ENCODE measurements at places on chromosomes 16 and 17. TPM values are rescaled to one million over a fixed set of nuclear protein-coding genes. Genes with fewer than 3 reads are reported as not detected.

- no peak overlapping the region for H3K4me3 ChIP-seq
- H3K36me3 ChIP-seq: no peaks in the 10 kb centered on the region
- no peaks in the 10 kb centered on the region for H3K27me3 ChIP-seq
- H3K4me1 ChIP-seq: peaks cover 12% of the 10 kb centered on the region
Measured at GRCh38 chr17:68378268-68379176, 78.8 kb downstream of the WIPI1 start.

DNA sequence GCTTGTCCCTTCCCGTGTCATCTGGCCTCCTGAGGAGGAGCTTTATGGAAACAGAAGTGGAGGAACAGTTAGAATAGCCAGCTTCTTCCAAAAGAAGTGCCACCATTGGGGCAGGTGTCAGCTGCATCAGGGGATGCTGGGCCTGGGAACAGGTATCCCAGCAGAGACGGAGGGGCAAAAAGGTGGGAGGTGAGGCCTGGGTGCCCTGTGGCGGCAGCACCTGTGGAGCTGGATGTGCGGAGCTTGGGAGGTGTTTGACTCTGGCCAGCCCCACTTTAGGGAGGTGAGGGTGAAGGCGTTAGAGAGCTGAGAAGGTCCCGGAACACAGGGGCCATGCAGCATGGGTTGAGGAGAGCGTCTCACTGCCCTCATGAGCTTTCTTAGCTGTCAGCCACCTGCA, 5.2 kb downstream of the SMCR8 start:
- no peak overlapping the region for H3K4me3 ChIP-seq
- no peaks in the 10 kb centered on the region for H3K27me3 ChIP-seq
- H3K27ac ChIP-seq: no peak overlapping the region
- peaks cover 57% of the 10 kb centered on the region for H3K4me1 ChIP-seq

DNA sequence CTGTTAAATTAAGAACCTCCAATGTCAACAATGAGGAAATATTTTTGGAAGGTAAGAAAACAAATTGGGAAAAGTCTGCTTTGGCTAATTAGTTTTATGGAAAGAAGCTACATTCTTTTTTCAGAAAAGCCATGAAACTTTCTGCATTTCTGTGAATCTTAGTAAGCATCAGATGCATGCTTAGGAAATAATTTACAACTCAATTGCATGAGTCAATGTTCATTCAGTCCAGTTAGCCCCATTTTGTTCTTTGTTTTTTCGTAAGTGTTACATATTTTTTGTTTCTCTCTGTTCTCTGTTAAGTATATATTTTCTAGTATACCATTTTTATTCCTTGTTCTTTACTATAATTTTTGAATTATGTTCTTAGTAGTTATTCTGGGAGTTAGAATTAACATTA, 195.2 kb upstream of the KIF2B start:
- H3K4me3 ChIP-seq: no peak overlapping the region
- H3K27me3 ChIP-seq: no peaks in the 10 kb centered on the region
- H3K4me1 ChIP-seq: no peaks in the 10 kb centered on the region
- H3K36me3 ChIP-seq: no peaks in the 10 kb centered on the region
- DNase-seq: no peak
- H3K27ac ChIP-seq: no peak overlapping the region

DNA sequence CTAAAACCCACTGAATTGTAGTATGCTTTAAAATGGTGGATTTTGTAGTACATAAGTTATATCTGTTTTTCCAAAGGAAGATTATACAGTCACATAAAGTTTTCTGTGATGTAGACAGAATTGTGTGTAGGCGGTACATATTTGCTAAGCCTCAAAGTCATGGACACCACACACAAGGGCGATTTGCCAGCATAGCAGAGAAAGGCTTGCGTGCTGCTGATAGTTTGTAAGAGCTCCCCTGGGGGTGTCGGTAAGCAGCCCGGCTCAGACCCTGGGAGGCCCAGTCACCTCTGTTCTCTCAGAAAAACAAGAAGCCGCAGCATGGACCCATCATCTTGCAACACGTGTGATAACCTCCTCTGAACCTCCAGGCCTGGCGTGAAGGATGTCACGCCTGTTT, 38.3 kb upstream of the AKTIP start:
- DNase-seq: no peak
- no peak overlapping the region for H3K4me3 ChIP-seq
- peaks cover 34% of the 10 kb centered on the region for H3K4me1 ChIP-seq
- H3K27me3 ChIP-seq: no peaks in the 10 kb centered on the region
- H3K36me3 ChIP-seq: no peaks in the 10 kb centered on the region
- H3K27ac ChIP-seq: no peak overlapping the region

Gene CLEC19A
- total RNA-seq: not detected

DNA sequence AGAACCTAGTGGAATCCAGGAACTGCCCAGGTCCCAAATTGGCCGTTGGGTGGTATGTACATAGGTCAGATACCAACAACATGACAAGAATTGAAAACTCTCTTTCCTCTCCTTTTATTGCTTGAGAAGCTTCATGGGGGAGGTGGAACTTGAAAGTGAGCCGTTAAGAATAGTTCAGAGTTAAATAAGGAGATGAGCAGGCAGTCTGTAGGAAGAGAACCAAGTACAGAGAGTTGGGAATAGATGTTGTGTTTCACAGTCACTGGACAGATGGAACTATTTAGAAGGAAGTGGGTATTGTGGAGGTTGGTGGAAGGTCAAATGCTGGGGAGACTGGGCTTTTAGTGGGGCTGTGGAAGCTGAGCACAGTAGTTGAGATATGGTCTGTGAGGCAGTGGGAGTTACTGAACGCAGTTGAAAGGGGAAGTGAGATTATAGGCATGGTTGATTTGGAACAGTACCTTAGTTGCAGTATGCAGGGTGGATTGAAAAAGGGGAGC, 26.4 kb downstream of the ARHGAP44 start:
- H3K27ac ChIP-seq: no peak overlapping the region
- no peaks in the 10 kb centered on the region for H3K4me1 ChIP-seq
- no peak overlapping the region for H3K4me3 ChIP-seq
- no peaks in the 10 kb centered on the region for H3K27me3 ChIP-seq
- no peaks in the 10 kb centered on the region for H3K36me3 ChIP-seq

Gene OR2C1
- not detected for total RNA-seq

Gene TK1
- total RNA-seq: not detected

- H3K36me3 ChIP-seq: no peaks in the 10 kb centered on the region
- H3K4me1 ChIP-seq: no peaks in the 10 kb centered on the region
- H3K27ac ChIP-seq: no peak overlapping the region
- H3K27me3 ChIP-seq: no peaks in the 10 kb centered on the region
- no peak for DNase-seq
Measured at GRCh38 chr16:27650073-27650701, 100.2 kb downstream of the KATNIP start.

DNA sequence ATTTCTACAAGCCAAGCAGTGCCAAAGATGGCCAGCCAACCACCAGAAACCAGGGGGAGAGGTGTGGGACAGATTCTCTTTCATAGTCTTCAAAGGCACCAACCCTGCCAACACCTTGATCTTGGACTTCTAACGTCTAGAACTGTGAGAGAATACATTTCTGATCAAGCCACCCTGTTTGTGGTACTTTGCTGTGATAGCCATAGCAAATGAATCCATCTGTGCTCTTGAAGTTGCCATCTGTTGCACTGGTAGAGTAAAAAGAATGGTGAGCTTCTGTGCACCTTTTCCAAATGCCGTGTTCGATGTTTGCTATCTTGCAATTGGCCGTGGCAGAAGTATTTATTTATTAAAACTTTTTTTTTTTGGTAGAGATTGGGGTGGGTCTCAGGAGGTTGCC, 16.7 kb upstream of the ADGRG1 start:
- H3K27me3 ChIP-seq: no peaks in the 10 kb centered on the region
- H3K4me1 ChIP-seq: peaks cover 26% of the 10 kb centered on the region
- no peak overlapping the region for H3K27ac ChIP-seq
- DNase-seq: no peak
- no peaks in the 10 kb centered on the region for H3K36me3 ChIP-seq
- no peak overlapping the region for H3K4me3 ChIP-seq

DNA sequence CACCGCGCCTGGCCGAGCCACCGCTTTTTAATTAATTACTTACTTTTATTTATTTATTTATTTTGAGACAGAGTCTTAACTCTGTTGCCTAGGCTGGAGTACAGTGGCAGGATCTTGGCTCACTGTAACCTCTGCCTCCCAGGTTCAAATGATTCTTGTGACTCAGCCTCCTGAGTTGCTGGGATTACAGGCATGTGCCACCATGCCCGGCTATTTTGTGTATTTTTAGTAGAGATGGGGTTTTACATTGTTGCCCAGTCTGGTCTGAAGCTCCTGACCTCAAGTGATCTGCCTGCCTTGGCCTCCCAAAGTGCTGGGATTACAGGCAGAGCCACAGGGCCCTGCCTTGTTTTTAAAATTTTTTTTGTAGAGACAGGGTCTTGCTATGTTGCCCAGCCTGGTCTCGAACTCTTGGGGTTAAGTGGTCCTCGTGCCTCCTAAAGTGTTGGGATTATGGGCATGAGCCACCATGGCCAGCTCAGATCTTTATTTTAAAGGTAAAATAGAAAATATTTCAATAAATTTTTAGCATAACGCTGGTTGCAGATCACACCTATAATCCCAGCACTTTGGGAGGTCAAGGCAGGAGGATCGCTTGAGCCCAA, 18.3 kb upstream of the NUDT16L1 start:
- H3K4me1 ChIP-seq: peaks cover 23% of the 10 kb centered on the region
- H3K27ac ChIP-seq: no peak overlapping the region
- DNase-seq: no peak

DNA sequence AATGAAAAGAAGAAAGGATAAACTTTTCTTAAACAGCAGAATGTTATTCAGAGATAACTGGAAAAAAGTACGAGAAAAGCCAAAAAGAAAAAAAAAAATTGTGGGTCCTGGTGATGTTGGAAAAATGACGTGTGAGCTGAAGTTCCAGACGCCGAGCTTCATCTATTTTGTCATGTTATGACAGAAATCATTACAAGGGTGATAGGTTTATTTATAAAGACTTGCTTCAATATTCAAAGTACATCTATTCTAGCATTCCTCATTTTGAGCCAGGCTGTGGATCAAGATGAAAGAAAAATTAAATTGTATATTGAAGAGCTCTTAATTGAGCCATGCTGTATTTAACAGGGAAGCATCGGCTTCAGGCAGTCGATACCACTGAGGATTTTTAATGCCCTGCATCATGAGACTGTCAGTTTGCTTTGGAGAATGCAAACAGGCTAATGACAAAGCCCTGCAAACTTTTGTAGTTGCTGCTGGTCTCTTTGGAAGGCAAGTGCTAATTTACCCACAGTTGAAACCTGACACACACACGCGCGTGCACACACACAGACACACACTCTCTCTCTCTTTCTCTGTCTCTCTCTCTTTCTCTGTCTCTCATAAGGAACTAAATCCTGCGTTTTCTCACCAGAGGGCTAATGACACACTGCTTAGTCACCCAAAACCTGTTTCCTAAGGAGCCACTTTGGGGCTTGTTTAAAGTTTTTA, 110.7 kb downstream of the WWOX start:
- no peak for DNase-seq
- no peaks in the 10 kb centered on the region for H3K4me1 ChIP-seq
- no peaks in the 10 kb centered on the region for H3K27me3 ChIP-seq
- no peak overlapping the region for H3K4me3 ChIP-seq

DNA sequence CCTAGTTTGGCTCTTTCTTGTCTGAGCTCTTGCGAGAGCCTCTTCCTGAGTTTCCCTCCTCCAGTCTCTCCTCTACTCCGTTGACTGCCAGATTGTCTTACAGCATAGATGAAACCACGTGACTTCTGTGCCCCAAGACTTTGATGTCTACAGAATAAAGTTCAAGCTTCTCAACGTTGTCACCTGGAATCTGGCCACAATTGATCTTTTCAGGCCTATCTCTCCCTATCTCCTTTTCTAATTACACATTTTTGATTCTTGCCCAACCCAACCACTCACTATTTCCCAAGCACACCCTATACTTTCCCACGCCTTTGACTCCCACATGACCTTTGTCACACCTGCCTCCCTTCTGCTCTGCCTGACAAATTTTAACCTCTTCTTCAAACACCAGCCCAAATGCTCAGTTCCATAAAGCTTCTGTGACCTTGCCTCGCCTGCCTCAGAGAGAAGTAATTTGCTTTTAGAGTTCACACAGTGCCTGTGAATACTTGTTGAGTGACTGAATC, 52.4 kb upstream of the PMFBP1 start:
- no peaks in the 10 kb centered on the region for H3K4me1 ChIP-seq
- H3K4me3 ChIP-seq: no peak overlapping the region
- H3K36me3 ChIP-seq: no peaks in the 10 kb centered on the region
- no peak for DNase-seq

Gene PRAC2
- total RNA-seq: not detected

Gene CHAD
- total RNA-seq: not detected

DNA sequence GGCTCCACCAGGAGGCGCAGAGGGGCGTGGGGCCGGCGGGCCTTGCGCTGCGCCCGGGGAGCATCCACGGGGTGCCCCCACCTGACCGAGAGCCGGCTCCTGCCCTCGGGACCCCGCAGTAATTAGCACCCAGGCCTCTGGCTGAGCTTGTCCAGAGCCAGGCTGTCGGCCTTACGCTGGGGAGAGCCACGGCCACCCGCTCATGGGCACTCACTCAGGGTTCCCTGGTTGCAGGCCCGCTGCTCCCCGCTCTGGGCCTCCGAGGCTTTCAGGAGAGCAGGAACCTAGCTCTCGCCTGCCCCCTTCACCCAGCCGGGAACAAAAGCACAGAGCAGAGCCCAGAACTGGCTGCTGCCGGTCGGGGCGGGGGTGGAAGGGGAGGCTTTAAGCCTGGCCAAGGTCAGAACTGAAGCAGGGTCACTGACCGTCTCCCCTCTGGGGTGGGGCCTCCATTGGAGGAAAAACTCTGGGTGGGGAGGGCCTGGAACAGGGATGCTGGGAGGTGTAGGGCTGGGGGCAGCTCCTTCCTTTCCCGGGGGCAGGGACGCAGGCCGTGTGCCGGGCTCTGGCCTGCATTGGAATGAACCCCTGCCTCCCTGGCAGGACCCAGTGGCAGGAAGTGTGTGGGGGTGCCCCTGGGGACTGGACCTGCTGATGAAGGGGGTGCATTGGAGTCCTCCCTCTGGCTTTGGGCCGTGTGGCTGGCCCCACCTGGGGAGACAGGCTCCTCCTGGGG, 12.3 kb downstream of the GLIS2 start:
- no peak overlapping the region for H3K4me3 ChIP-seq
- H3K27ac ChIP-seq: no peak overlapping the region
- H3K4me1 ChIP-seq: peaks cover 9% of the 10 kb centered on the region
- no peaks in the 10 kb centered on the region for H3K27me3 ChIP-seq

- no peak for DNase-seq
- H3K36me3 ChIP-seq: no peaks in the 10 kb centered on the region
Measured at GRCh38 chr16:49739381-49739780, 116.5 kb downstream of the ZNF423 start.
